ENCODE measurements at places on chromosomes 1 and 21.

DNA sequence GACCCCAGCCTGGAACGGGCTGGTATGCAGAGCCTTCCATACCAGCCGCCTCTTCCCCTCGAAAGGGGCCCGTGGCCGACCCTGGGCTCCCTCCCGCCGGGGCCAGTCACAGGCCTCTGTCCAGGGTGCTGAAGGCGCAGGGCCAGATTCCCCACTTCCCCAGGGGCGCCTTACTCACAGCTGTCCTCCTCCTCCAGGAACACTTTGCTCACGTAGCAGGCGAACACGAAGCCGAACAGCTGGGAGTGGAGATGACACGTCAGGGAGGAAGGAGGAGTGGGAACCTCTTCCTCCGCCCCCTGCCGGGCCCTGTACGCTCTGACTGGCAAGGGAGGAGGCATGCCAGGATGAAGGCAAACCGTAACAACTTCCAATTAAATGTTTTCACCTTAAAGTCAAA, 57.3 kb downstream of the NKAIN1 start:
- no peak for DNase-seq

GRCh38 chr21:41319273-41319672, 2.7 kb downstream of the FAM3B start:
- no peak for DNase-seq

DNA sequence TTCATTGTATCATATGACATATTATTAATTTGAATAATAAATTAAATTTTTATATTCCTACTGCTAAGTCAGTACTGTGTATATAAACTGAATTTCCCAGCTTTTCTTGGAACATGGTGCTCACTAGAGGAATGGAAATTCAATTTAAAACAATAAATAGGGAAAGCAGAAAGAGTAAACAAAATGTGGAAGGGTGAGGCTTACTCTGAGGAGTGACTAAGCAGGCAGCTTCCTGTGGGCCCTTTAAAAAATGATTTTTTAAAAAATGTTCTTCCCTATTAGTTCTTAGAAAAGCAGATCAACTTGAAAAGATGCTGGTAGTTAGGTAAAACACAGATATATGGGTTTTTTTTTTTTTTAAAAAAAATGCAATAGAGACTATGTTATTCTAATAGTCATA, 49.5 kb upstream of the S1PR1 start:
- DNase-seq = no peak

GRCh38 chr1:77889671-77890070, 1.2 kb downstream of the NEXN start:
- DNase-seq = no peak

GRCh38 chr21:44006017-44006619, 6.0 kb upstream of the TRAPPC10 start:
- no peak for DNase-seq

GRCh38 chr1:88043834-88044233, 640.2 kb upstream of the PKN2 start:
- DNase-seq = no peak

GRCh38 chr21:36790616-36791015, 91.7 kb downstream of the SIM2 start:
- DNase-seq = no peak

DNA sequence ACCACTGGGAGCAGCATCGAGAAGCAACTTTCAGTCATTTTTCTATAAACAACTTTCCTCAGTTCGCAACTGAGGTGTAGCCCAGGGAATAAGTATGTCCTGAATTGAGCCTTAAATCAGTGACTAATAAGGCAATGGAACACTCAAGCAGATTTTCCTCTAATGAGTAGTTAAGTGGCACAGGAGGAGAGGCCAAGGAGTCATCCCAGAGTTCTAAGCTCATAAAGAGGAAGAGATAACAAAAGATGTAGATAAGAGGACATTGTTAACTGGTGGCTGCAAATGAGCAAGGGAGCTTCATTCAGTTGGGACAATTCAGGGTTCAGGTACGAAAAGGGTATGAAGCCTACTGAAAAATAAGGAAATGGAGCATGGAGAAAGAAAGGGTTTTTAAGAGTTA, 64.5 kb downstream of the LRRC40 start:
- no peak for DNase-seq

DNA sequence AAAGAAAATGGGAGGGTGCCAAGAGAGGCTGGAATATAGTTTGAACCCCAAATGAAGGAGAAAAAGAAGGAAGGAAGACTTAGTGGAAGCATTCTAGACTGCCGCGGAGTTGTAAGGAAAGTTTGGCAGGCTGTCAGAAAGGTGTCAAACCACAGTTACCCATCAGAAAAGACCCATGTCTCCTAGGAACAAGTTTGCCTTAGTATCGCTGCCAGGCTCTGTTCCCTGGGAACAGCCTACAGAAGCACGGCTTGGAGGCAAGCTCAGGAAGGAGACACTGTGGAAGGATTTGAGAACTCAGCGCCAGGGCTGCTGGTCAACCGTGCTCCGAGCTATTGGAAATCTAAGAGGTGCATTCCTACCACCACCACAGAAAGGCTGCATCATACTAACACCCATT, 197.4 kb downstream of the RRAGC start:
- no peak for DNase-seq

GRCh38 chr1:156773607-156774006, 6.3 kb downstream of the PRCC start:
- no peak for DNase-seq

GRCh38 chr1:31675161-31675560, 28.7 kb downstream of the COL16A1 start:
- no peak for DNase-seq

All from activated CD8-positive, alpha-beta memory T cell treated with anti-CD3 and anti-CD28 coated beads for 48 hours (primary cell).